ENCODE measurements at places on chromosomes 4 and X.

GRCh38 chrX:16469870-16470269 is 180.1 kb upstream of the S100G start:
- DNase-seq, result no peak

- DNase-seq, result peak; percentile 57
Measured at GRCh38 chrX:4547213-4547836, 833.9 kb upstream of the PRKX start.

- no peak for DNase-seq
Measured at GRCh38 chrX:83446355-83446754, 61.7 kb upstream of the POU3F4 start.

- peak; percentile 54 for DNase-seq
Measured at GRCh38 chrX:40734971-40735324, 394 bp downstream of the MED14 start.

GRCh38 chr4:99848591-99849001 is 32.0 kb downstream of the DAPP1 start:
- DNase-seq, result no peak

DNA sequence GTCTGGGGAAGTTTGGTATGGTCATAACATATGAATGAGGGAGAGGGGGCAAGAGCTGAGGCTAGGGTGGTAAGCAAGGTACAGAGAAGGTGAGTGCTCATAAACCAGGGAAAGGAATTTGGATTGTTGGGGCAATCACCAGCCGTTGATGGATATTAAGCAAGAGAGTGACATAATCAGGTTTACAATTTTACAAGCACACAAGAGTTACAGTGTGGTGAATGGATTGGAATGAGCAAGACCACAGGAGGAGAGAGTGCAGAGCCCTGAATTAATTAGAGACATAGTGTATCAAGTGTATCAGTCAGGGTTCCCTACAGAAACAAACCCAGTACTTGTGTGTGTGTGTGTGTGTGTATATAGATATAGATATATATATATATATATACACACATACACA is 18.7 kb upstream of the FMR1NB start:
- DNase-seq, result no peak

GRCh38 chr4:170229006-170229405 is 139.2 kb upstream of the AADAT start:
- DNase-seq, result no peak

DNA sequence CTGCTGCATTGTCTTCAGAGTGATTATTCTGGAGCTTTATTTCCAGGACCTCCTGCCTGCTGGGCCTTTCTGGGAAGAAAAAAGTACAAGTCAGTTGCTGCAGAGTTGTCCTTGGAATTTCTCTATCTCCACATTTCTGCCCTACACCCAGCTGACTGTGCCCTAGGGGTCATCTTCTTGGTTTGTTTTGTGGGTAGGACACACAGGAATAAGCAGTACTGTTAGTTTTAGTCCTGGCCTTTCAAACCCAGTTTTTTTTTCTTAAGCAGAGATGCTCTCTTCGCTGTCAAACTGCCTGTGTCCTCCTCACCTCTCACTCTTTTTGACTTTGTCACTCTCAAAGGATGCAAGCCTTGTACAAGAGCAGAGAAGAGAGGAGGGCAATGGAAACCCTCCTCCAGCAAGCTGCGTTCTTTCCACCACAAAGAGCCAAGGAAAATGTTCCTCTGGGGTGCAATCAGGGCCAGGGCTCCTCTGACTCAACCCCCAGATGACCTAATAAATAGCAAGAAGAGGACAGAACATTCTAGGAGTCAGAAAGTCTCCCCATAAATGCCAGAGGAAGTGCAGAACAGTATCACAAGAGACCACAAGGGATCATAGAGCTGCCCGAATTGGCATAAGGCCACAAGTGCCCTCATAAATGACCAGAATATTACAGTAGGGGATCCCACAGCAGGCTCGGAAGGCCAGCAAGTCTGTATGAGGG is 186.2 kb downstream of the RCHY1 start:
- no peak for DNase-seq

GRCh38 chrX:42089031-42089430 is 165.7 kb upstream of the CASK start:
- no peak for DNase-seq

- peak; percentile 61 for DNase-seq
Measured at GRCh38 chr4:103915224-103915869, 195.6 kb upstream of the TACR3 start.

GRCh38 chr4:26978387-26979053 is 117.9 kb downstream of the STIM2 start:
- DNase-seq, result peak; percentile 17

DNA sequence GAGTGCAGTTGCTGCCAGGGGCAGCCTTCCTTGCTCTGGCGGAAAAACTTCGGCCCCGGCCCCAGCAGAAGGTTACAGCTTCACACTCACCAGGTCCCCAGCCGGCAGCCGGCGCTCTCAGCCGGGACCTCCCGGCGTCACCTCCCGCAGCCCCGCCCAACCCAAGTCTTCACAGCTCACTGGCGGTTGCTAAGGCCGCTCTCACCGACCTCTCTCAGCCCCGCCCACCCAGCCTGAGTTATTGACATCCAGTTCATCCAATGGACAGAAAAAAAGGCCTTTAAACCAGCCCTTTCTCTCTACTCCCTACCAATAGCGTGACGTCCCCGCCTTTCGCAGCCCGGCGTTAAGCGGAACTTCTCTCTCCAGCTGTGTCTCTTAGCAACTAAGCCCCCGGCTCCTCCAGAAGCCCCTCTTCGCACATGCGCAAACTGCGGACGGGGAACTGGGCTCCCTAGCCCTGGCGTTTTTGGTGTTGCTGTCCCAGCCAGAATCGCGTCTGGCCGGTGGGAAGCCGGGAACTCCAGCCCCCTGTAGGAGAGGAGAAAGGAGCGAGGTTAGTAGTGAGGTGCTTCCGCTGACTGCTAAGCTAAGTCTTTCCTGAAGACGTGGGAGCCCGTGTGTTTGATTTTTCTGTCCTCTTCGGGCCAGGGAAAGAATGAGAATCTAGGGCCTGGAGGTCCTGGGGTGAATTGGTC is at the start of gene BBS12:
TSS of gene BBS12 (plus strand) at position 376 of the 698 bp plus-strand sequence. CDS start 9,189 bp downstream, outside the sequence.
- peak; percentile 100 for DNase-seq

DNA sequence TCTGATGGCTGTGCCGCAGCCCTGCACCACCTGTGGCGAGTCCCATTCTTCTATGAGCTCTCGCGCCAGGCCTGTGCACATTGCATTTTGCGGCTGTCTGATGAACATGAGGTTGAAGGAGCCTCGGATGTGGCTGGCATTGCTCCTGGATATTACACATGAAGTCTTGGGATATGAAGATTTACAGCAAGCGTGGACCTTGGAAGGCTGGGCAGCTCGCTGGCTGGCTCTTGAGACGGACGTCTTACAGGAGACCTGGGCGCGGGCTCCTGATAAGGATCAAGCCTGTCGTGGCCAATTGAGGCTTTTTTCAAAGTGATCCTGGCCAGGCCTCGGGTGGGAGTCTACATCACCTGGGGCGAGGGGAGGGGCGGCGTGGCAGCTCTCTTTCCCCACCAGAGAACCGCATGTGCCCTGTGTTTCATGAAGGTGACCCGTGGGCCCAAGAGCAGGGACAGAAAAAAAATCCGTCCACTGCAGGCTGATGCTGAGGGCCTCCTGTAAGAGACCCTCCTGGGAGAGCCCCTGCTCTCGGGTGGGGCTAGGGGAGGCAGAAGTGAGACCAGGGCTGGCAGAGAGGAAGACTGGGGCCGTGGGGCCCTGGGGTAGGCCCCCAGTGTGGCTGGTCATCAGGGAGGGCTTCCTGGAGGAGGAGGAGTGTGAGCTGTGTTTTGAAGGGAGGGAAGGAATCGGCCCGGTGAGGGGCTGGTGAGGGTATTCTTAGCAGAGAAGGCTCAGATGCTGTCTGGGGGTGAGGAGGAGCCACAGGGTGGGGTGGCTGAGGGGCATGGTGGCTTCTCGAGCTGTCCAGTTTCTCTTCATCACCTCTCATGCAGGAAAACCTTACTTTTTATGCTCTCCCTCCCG is 23.6 kb downstream of the CPZ start:
- no peak for DNase-seq

- no peak for DNase-seq
Measured at GRCh38 chrX:9665113-9665512, 100.5 kb downstream of the GPR143 start.

GRCh38 chr4:159946983-159947615 is 844.2 kb downstream of the RAPGEF2 start:
- DNase-seq, result peak; percentile 82

DNA sequence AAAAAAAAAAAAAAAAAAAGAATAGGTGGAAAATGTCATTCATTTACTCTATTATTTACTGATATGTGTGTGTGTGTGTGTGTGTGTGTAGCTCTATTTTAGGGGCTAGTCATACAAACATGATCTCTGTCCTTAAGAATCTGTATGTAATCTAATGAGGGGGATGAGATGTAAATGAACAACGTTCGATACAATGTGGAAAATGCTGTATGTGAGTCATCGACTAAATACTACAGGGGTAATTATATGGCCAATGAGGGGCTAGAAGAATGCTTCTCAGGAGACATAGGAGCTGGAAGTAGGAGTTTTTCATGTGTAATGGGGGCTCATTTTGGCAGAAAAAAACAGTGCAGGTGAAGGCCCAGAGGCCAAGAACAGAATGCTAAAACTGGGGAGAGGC is 41.9 kb downstream of the LEF1 start:
- DNase-seq, result no peak

DNA sequence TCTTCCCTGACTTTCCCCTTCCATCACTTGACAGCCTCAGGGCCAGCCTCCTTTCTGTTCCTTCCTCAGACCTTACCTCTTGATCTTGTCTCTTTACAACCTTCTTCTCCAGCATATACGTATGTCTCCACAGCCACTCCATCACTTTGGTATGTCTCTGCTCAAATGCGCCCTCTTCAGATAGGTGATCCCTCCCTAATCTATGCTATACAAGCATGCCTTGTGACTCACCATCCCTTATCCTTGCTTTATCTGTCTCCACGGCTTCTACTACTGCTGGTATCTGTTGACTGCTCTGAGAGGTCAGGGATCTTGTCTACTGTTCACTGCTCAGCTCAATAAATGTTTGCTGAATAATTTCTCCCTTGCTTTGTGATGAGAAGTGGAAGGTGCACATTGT is 9.0 kb downstream of the ARAP2 start:
- no peak for DNase-seq

DNA sequence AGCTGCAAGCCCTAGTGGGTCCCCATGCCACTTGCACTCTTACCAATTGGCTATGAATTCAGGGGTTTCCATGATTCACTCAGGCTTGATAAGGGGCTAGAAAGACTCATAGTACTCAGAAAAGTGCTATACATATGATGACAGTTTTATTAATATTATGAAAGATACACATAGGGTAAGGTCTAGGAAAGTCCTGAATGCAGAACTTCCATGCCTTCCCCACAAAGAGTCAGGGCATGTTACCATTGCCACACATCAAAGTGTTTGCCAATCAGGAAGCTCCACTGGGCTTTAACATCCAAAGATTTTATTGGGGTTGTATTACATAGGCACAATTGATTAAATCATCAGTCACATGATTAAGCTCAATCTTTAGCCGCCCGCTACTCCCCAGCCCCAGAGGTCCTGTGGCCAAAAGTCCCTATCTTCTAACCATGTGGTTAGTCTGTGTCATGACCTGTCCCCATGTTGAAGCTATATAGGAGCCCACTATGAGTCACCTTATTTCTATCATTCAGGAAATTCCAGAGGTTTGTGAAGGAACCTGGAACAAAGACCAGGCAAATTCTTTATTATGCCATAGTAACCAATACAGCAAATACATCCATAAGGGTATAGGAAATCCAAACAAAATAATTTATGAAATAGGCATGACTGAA is 635.6 kb downstream of the STPG2 start:
- no peak for DNase-seq

DNA sequence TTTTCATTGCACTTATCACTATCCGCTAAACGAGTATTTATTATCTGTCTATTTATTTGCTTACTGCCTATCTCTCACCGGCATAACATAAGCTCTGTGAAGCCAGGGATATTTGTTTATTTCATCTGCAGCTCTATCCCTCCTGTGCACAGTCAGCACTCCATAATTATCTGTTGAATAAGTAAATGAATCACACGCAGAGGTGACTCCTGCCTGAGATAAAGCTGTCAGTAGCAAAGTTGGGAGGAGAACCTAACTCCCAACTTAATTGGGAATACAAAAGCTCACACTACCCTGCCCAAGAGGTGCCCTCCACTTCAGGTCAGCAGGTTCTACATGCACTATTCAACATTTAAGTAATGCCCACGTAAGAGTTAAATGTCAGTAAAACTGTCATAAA is 85.7 kb downstream of the CORIN start:
- DNase-seq, result no peak

DNA sequence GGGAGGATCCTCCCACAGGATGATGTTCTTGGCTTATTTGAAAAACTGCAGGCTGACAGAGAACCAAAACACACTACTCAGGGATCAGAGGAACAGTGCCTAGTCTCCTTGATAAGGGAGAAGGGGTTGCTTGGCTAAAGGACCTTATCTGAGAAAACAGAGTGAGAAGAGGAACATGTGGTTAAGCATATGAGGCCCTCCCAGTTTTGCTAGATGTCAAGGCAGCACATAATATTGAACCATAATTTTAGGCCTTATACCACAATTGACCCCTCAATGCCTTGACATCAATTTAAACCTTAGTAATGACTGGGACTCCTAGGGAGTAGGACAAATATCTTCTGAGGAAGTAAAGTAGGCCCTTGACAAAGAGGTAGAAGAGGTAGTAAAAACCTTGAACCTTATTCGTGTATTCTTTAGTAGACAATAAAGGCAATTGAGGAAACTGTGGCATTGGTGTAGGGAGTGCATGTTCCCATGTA is 79.3 kb downstream of the TEX13C start:
- DNase-seq, result no peak

DNA sequence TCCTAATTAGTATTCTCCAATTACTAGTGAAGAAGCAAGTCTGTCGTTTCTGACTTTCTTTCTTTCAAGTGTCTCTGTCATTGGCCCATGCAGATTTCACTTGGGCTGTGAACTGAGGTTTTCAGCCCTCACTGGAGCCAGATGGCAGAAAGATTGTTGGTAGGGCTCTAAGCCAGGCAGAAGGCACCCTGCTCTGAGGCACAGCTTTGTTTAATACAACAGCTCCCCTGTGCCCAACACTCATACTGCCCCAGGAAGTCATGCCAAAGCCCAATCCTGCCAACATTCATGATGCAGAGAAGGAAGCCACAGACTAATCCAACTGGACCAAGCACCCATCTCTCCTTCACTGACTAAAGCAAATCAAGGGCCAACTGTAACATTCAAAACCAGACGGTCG is 117.1 kb upstream of the FRG1 start:
- DNase-seq, result no peak

DNA sequence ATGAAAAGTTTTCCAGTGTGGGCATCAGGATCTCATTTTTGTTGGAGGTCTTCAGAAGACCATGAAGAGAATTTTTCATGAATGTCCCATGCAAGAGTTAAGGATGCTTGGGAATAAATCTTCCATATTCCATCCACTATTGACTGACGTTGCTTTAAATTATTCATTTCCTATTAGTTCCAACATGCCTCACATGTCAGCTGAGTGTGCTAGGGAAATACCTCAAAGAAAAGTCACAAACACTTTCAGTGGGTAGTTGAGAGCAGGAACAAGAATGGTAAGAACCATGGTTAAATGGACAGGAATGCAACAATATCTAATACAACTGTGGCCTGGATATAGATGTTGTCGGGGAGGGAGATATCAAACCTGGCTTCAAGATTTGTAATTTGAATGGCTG is 610.1 kb downstream of the TECRL start:
- DNase-seq, result no peak

Data from adipocyte (in vitro differentiated cells).